ENCODE measurements at places on chromosomes 12 and 14. TPM values are rescaled to one million over a fixed set of nuclear protein-coding genes. Genes with fewer than 3 reads are reported as not detected.

LBHD2 gene
- total RNA-seq, result not detected

ENDOU gene
- total RNA-seq, result not detected

SLC38A4 gene
- total RNA-seq, result not detected

KRT75 gene
- not detected for total RNA-seq

PLA2G1B gene
- not detected for total RNA-seq

OR4K14 gene
- not detected for total RNA-seq

HECTD4 gene
- total RNA-seq, result 43.3 TPM

APEX1 gene
- 125 TPM for total RNA-seq

ABCD2 gene
- 2.2 TPM for total RNA-seq

RNASE3 gene
- not detected for total RNA-seq
